Suppressor macrophage (primary cell): ENCODE measurements at places on chromosomes 1 and 21.
A peak's percentile ranks its signal among the peaks of the same experiment; 100 is the strongest.

- DNase-seq: no peak
Measured at GRCh38 chr21:41942457-41942856, 11.4 kb downstream of the C2CD2 start.

GRCh38 chr1:84892705-84893618 lies at the start of gene LPAR3:
Gene LPAR3 (minus strand): TSS chr1:84893206. CDS start chr1:84866120, 27,086 bp downstream.
- DNase-seq: no peak

- DNase-seq: peak; percentile 85
Measured at GRCh38 chr1:230609208-230609607, 33.1 kb upstream of the COG2 start.

- DNase-seq: no peak
Measured at GRCh38 chr1:71294178-71294577, 213.3 kb upstream of the ZRANB2 start.
